Ammon's horn (tissue), 1 donor: ENCODE measurements at places on chromosomes 7 and 10.

GRCh38 chr10:102752934-102753664 is 9.4 kb downstream of the WBP1L start:
- DNase-seq: peak; percentile 64

DNA sequence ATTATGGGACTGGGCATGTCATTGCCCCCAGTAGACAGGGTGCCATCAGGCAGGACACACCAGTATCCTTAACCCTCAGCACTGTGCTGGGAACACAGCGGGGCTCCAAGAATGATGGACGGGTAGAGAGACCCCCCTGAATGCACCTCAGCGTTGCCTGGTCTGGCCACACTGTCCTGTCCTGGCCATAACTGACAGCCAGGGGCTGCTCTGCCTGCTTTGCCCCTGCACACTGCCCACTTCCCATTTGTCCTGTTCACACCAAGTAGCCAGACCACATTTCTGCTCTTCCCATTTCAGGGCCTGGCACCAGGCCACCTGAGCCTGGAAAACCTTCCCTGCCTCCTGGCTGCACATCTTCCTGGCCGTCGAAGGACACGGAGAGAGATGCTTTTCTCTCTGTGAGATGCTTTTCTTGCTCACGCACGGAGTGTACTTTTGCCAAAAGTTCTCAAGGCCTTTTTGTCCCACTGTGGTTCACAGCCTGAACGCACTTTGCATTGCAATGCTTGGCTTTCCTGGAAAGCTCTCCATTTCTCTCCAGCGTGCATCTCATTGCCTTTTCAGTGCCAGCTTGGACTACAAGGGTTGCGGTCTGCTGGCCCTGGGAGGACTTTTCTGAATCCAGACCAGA is 131.0 kb upstream of the EEPD1 start:
- peak; percentile 81 for DNase-seq

- DNase-seq: no peak
Observed at GRCh38 chr7:96322847-96323461, 1.1 kb upstream of the SLC25A13 start.

GRCh38 chr10:25493122-25493893 is 318.5 kb downstream of the GPR158 start:
- peak; percentile 28 for DNase-seq

DNA sequence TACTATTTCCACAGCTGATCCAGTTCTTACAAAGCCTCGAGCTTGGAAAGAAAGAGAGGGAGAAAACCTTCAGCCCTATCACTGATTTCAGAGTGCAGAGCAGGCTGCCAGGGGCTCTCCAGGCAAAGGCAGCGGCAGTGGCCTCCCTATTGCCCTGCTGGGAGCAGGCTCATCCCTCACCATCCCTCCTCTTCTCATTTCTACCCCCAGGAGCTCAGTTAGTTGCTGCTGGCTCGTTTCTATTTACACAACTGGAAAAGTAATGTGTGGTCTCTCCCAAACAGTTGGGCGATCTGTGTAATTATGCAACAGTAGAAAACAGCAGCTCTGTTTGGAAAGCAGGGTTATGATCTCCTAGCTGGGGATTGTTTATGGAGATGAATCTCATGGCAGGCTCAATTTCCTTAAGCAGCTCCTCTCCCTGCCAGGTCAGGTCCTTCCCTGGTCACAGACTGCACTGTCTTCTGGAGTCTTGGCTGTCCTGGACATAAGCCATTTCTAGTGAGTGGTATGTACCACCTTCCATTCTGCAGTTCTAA is 28.7 kb upstream of the TNS3 start:
- no peak for DNase-seq

DNA sequence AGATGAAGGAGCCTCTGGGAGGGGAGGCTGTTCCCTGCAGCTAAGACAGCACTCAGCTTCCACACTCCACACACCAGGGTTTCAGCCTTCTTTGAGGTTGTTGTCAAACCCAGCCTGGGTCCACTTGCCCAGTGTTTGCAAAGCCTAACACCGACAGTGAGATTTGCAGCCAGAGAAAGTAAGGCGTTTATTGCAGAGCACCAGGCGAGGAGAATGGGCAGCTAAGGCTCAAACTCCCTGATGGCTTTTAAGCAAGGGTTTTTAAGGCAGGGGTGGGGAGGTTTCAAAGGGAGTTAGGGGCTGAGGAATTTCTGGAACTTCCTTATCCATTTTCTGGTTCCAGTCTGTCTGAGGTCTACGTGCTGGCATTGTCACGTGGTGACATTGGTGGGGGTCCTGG is 4.7 kb upstream of the ZNF775 start:
- DNase-seq: no peak

DNA sequence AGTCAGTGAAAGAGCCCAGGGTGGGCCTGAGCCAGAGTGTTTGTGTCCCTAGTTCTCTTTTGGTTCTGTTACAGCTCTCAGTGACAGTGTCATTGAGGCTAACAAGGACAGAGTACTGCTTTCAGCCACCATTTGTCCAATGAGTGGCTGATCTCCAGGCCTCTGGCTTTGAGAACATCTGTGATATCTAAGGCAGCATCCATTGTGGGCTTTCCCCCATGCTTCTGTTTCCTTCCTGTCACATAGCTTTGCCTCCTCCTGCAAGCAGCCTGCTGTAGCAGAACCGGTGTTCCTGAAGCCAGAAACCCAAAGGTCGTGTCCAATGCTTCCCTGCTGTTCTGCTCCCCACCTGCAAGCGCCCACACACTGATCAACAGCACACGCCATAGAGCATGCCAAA is 68.4 kb downstream of the IKZF1 start:
- DNase-seq: no peak

- no peak for DNase-seq
Observed at GRCh38 chr7:7178081-7178480, 4.3 kb upstream of the C1GALT1 start.

DNA sequence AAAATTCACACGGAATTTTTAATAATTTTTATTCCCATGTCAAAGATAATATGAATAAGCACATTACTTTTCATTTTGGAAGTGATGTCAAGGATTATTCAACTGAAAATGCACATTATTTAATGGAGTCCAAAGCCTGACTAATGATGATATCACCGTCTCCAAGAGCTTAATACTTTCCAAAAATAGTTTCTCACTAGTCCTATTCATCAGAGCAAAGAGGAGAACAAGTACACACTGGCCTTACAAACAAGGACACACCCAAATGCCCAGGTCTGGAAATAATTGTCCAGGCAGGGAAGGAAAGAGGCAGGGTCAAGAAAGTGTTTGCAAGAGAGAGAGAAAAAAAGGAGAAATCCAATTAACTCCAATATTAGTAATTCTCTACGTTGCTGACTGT is 216.8 kb upstream of the CCDC6 start:
- DNase-seq: no peak

GRCh38 chr7:114418117-114418516 is 3.5 kb downstream of the FOXP2 start:
- no peak for DNase-seq

DNA sequence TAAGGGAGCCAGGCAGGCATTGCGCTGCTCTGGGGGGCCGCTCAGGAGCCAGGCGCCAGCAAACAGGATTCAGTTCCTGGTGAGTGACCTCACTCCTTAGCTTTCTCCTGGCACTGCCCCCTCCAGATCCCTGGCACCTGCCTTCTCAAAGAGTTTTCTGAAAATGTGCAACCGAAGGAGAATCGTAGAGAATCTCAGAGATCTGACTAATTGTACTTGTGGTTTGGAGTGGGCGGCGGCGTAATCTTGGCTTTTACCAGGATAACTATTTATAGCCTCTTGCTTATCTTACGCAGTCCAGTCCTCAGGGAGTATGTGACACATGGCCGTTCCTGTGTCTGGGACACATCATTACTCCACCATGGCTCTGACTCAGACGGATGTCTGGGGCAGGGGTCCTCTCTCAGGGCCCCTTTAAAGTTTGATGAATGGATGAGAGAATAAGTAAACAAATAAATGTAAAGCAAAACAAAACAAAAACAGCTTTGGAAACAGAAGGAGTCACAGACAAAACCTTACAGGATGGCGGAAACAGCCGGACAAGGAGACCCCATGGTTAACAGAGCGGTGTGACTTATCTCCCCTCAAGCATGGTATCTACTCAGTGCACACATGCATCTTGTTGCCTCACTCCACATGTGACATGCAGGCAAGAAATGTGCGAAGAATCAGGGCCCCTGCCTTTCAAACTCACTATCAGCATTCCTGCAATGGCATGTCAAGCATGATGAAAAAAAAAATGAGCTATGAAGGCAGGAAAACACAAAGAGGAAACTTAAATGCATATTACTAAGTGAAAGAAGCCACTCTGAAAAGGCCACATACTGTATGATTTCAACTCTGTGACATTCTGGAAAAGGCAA is 99.7 kb downstream of the TNS3 start:
- no peak for DNase-seq

DNA sequence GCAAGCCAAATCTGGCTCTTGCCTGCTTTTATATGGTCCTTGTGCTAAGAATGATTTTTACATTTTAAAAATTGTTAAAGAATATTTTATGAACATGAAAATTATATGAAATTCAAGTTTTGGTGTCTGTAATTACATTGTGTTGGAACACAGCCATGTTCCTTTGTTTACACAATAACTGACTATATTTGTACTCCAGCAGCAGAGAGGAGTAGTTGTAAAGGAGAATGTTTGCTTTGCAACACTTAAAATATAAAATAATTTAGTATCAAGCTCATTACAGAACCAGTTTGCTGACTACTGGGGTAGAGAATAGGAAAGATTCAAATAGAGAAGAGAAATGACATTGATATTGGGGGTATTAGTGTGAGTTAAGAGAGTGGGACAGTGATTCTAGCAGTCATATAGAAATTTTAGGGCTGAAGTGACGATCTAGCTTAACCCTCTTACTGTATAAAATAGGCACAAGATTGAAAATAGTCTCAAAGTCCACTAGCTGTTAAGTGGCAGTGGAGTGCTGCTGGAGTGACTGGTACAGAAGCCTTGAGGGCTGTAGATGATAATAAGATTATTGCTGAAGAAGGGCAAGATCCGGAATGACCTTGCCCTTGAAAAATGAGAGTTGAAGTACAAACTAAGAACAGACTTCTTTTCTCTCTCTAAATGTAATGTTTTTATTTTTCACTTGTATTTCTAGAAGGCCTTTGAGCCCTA is 28.2 kb downstream of the SGPL1 start:
- DNase-seq: no peak

GRCh38 chr7:1742555-1743303 is 72.7 kb downstream of the ELFN1 start:
- no peak for DNase-seq

DNA sequence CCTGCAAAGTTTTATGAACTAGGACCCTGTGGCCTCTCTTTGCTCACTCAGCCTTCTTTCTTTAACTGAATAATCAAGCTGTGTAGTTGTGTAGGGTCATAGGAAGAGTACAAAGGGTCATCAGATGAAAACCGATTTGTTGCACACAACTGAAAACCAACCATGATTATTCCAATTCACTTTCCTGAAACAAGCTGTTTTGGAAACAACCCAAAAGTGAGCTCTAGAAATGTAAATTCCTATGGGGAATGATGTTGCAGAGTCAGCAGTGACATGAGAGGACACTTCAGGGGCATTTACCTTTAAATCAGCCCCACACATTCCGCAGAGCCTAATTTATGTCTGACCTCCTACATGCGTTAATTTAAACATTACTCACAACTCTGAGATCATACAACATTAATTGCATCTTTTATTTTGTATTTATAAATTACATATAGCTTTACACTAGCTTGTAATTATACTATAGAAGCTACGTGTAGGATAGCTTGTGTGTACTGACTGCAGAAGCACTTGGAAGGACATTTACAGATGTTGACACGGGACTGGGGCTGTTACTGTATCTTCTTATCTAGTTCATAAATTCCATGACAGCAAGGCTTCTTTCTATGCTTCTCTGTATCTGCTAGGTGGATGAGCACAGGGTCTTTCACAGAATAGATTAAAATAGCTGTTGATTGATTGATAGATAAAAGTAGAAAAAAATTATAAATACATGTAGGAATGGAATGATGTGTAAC is 139.9 kb upstream of the AKR1E2 start:
- DNase-seq: no peak

DNA sequence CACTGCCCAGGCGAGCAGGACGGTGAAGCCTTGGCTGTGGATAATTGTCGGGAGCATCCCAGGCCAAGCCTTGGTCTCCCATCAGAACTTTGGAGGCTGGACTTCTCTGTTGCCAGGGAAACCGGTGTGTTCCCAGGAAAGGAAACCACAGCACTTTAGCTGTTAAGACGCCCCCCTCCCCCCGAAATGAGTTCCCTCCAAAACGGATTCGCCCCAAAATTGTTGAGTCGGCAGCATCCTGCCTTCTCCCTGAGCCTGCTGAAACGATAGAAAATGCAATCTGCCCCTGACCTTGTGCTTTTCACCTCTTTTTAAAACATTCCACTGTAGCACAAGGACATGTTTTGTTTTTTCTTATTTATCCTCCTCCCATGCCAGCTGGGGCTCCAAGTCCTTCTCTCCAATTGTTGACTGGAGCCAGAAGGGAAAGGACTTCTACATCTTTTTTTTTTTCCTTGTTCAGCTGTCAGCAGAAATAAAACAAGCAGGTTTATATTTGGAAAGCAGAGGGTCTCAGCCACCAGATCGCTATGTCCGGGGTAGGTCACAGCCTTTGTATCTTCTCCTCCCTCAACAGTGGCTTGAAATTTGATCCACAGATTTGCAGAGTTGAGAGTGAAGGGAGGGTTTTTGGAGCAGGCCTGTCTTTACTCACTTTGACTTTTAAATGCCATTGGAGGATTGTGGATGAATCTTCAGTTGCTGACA is 116.5 kb downstream of the ZMIZ1 start:
- peak; percentile 42 for DNase-seq

- no peak for DNase-seq
Observed at GRCh38 chr7:114567416-114567815, 152.8 kb downstream of the FOXP2 start.

DNA sequence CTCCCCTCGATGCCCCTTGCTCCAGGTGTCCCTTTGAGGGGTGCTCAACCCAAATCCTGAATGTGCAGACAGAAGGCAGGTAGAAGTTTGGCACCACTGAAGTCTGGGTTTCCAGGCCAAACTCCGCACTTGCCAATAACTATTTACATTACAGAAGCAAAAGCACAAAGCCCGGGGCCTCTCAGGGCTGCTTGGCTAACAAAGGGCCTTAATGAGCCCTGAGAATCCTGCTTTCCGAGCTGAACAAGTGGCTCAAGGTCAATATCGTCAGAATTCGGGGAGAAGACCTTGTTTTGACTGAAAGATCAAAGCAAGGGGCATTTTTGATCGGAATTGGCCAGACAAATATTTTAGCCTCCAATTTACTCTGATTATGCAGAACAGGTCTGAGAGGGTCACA is 189.9 kb downstream of the HERPUD2 start:
- DNase-seq: no peak
